ENCODE measurements at places on chromosomes 12 and 14.

- no peak for DNase-seq
Measured at GRCh38 chr12:55724940-55725309, 3.9 kb downstream of the CD63 start.

DNA sequence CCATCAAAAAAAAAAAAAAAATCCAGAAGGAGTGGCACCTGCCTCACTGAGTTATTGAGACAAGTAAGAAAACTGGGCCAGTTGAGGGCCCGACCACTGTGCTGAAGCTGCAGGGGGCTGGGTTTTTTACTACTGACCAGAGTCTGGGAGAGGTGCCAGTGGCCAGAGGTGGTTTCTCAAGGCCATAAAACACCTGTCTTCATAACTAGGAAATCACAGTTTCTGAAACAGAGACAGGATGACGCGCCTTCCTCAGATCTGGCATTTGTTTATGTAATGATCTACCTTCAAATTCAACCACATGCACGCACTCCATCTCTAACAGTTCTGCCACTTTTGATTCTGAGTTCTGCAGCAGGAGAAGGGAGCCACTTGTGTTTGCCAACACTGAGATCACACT, 12.7 kb downstream of the TSPAN11 start:
- no peak for DNase-seq

- no peak for DNase-seq
Measured at GRCh38 chr12:99130808-99131553, 485.9 kb downstream of the APAF1 start.

- DNase-seq, result no peak
Measured at GRCh38 chr14:59356312-59356711, 108.9 kb downstream of the GPR135 start.

- DNase-seq, result no peak
Measured at GRCh38 chr12:107598906-107599305, 86.7 kb upstream of the PWP1 start.

- peak; percentile 73 for DNase-seq
Measured at GRCh38 chr14:29548948-29549370, 378.7 kb downstream of the PRKD1 start.

GRCh38 chr14:55129428-55130195, 560 bp downstream of the LGALS3 start:
- DNase-seq, result no peak

DNA sequence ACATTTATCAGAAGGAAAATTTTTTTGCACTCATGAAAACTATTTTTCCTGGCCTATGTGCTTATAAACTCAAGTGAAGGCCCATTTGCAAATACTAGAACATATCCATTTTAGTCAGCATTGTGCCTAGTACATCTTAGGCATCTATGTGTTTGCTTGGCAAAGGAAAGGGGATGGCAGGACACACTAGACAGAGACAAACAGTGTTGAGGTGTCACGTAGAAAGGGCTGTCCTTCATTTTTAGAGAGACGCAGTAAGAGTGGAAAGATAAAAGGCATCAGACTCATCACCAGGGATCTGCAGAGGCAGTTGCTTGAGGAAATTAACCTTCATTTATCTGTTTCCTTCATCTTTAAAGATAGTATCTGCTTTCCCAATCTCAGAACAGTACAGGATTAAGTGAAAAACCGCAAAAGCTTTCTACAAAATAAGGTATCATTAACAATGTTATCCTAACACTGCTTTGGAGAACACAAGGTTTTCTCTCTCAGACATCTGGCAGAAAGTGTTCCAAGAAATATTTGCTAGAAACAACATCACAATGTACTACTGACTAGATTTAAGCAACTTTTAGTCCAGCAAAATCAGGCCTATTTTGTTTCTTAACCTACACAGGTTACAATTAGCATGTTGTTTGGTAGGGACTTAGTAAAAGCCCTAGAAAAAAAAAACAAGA, 2.0 kb downstream of the YBX3 start:
- no peak for DNase-seq

GRCh38 chr12:17060260-17060659, 454.3 kb upstream of the LMO3 start:
- DNase-seq, result no peak

DNA sequence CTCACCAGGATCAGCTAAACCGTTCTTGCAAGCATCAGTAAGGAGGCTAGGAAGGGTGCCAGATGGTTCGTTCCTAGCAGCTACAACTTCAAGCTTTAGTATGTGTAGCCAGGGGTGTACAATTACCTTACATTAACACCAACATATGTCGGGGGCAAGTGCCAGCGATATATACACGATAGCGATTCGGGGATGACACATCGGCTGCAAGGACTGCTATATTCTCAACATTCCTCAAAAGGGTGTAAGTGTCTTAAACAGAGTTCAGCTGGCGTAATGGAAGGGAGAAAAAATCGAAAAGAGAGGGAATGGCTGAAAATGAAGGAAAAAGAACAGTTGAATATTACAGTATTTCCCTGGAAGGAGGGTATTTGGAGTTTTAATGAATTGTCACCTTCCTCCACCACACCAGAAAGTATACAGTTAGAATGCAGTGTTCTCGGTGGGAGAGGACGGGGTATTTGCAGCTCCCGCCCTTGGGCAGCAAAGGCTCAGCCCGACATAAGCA, 545 bp downstream of the LIMA1 start:
- peak; percentile 16 for DNase-seq

GRCh38 chr12:125189502-125189901, 124.3 kb downstream of the AACS start:
- DNase-seq, result no peak

DNA sequence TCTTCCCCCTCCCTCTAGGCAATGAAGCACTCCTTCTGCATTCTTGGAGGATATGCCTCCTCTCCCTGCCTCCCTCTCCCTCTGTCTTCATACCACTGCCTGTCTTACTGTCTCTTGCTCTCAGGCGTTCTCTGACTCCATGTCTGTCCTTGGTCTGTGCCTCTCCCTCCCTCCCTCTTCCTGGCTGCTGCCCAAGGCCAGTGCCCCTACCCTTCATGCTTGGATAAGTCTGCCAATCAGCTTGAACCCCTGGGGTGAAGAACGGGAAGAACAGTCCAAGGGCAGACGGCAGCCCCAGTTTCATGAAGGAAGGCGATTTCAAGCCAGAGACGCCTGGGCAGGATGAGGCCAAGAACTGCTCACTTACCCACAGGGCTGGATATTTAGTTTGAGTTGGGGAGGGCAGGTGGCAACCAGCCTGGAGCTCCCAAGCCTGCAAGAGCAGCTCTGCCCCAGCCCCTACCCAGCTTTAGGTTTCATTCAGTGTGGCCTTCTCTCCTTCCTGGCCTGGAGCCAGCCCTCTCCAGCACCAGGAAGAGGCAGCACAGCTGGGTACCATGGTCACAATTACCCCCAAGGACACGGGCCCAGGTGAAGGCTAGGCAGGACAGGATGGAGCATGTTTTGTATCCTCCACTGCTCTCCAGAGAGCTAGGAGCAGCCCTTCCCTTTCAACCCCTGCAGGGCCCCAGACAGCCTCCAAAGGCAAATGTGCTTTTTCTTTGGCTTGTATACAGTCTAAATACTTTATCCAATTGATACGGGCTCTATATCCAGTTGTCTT, 35.8 kb upstream of the LTBP2 start:
- no peak for DNase-seq

DNA sequence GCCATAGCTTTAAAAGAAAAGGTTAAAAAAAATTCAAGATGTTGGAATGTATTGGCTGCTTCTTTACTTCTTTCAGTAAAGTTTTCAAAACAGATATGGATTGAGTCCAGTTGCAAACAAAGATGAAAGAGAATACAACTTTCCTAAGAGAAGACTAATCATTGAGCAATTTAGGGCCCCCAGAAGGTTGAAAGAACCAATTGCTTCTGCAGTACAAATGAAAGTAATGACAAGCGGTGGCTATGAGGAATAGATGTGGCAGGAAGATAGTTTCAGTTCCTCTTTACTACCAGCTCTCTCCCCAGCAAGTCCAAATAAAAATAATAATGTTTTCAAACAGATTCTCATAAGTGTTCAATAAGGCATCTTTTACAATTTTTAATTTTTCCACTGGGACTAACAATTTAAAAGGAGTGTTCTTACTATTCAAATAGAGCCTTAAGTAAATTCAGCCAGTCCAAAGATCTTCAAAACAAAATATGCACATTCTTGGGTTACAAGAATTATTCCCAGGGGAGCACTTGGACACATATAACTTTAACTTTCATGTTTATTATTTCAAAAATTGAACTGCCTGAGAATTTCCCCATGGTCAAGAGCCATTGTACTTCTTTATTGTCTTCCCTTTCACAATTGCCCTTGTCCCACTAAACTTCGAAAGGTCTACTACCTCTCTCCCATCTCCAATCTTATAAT, 62.3 kb upstream of the PPP1R12A start:
- DNase-seq, result no peak

DNA sequence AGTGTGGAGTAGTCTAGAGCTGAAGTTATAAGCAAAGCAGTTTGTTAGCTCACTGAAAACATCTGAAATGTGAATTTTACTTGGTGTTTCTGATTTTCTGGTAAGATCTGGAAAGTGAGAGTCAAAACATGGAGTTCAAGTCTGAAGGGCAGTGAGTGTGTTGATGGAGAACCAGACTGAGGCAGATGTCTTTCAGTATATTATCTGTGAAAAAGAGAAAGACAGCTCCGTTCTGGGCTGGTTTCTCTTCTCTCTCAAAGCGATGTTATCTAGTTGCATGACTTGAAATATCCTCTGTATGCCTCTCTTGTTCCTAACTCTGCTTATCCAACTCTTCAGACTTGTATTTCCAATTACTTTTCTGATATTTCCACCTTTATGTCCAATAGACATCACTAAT, 381.9 kb upstream of the RGS6 start:
- DNase-seq, result no peak

GRCh38 chr14:89479802-89480201, 62.8 kb upstream of the FOXN3 start:
- DNase-seq, result no peak

- no peak for DNase-seq
Measured at GRCh38 chr12:38886064-38886463, 19.3 kb downstream of the CPNE8 start.

DNA sequence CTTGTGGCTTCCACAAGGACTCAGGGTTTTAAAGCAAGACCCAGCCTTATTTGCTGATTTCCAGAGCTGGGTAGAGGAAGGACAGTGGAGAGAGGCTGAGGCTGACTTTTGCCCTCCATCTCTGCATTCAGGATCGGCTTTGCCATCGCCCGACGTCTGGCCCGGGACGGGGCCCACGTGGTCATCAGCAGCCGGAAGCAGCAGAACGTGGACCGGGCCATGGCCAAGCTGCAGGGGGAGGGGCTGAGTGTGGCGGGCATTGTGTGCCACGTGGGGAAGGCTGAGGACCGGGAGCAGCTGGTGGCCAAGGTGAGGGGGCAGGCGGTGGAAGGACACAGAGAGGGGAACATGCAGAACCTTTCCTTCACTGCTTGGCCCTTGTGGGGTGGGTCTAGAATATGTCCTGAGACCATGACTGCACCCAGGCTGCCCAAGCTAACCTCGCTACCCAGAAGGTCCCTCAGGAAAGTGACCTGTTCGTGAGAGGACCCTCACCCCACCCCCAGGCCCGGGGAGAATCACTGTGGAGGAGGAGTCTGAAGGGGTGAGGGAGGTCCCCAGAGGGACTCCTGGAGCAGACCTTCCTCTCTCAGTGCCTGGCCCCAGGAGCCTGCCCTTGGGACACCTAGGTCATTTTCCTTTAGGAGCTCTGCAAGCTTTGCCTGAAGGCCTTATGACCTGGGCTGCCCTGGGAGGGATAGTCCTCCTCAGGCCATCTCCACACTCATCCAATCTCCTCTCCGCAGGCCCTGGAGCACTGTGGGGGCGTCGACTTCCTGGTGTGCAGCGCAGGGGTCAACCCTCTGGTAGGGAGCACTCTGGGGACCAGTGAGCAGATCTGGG, 3.1 kb downstream of the DHRS2 start:
- no peak for DNase-seq

GRCh38 chr14:35949920-35950513, 123.9 kb downstream of the BRMS1L start:
- no peak for DNase-seq

DNA sequence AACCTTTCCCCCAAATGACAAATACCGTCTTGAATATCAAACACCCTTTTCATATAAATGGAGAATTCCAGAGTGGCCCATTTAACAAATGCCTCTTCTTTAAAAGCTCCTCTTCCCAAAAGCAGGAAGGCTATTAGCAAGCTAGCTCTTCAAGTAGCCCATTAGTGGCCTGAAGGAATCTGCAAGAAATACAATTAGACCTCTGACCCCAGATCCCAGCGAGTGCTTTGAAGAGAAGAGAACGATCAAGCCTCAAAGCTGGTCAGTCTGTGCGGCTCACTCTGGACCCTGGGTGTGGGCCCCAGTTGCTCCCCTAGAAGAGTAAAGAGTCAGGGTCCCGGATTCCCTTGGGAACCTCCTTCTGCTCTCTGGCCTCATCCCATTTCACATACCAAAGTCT, 325.6 kb downstream of the NUAK1 start:
- no peak for DNase-seq

DNA sequence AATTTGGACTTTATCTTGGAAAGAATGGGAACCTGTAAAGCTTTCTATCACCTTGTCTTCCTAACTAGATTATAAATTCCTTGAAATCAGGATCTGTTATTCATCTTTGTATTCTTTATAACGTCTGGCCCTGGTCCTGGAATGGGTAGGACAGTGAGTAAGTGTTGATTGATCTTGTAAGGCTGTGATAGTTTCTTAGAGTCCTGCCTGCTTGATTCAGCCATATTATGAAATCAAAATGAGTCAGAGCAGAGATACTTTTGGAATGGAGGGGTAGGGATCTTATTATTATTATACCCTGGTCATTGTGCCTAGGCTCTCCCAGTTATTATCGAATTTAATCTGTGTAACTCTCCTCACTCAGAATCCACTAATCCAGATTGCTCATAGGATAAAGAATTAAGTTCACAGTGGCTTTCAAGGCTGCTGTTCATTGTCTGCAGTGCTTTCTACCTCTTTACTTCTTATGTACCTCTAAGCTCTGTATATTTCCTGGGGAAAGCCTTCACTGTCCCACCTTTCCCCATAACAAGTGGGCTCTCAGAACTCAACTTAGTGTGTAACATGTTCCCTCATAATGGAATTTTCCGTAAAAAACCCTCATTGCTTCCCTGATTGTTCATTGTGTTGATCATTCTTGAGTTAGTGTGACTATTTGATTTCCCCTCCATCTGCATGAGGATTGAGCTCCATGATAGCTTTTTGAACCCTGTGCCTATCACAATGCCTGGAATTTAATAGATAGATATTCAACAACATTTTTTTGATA, 93.3 kb downstream of the DAAM1 start:
- no peak for DNase-seq

DNA sequence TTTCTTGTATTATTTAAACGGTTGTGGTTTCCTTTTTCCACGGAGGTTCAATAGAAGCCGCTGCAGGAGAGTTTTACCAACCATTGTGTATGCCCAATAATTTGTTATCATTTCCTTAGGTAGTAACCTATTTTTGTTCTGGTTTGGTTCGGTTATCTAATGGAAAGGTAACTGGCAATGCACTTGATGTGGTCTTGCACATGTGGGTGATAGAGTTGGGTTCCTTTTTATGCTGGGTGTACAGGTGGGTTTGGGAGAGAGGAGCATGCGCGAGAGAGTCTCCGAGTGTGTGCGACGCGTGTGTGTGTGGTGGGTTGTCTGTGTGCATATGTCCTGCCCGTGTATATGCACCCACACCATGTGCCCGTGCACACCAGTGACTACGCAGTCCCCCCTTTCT, 102.7 kb upstream of the FKBP4 start:
- no peak for DNase-seq

Data from putamen (tissue), 1 donor.